ENCODE measurements at places on chromosomes 3 and 15. TPM values are rescaled to one million over a fixed set of nuclear protein-coding genes. Genes with fewer than 3 reads are reported as not detected.

The KBTBD8 gene
- 0.63 TPM for total RNA-seq

The ATG7 gene
- 17.4 TPM for total RNA-seq

The FAM81A gene
- 17.3 TPM for total RNA-seq

The RARRES1 gene
- total RNA-seq: 11.0 TPM

The CRABP1 gene
- 1.0 TPM for total RNA-seq

The FBXO40 gene
- not detected for total RNA-seq

The ALS2CL gene
- total RNA-seq: 6.7 TPM

The NPRL2 gene
- total RNA-seq: 12.9 TPM

The EPB42 gene
- total RNA-seq: not detected

The CKMT1A gene
- 2.7 TPM for total RNA-seq

The CACNA2D2 gene
- total RNA-seq: 0.42 TPM
